Activated gamma-delta T cell treated with anti-CD3 and anti-CD28 coated beads, Interleukin-2, amount 50 U/mL, for 16 hours (primary cell): ENCODE measurements at places on chromosomes 11 and 22.

DNA sequence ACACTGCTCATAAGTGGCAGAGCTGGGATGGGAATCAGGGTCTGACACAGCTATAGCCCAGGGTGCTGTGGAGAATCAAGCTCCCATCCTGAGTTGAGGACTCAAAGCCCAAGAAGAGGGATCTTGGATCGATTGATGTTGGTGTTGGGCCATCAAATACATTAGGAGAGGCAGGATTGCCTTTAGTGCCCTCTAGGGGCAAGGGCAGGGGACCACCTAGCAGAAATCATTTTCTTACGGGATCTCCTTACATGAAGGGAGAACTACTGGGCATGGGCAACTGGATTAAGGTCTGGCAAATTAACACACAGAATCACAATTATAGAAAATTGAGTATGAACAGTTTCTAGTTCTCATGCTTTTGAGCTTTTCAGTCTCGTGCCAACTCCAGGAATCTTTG lies 24.9 kb upstream of the EMSY start:
- DNase-seq, result no peak

- DNase-seq, result no peak
Observed at GRCh38 chr11:34575671-34576070, 45.2 kb upstream of the EHF start.

GRCh38 chr11:14555818-14556217 lies 35.6 kb upstream of the PSMA1 start:
- DNase-seq, result no peak

DNA sequence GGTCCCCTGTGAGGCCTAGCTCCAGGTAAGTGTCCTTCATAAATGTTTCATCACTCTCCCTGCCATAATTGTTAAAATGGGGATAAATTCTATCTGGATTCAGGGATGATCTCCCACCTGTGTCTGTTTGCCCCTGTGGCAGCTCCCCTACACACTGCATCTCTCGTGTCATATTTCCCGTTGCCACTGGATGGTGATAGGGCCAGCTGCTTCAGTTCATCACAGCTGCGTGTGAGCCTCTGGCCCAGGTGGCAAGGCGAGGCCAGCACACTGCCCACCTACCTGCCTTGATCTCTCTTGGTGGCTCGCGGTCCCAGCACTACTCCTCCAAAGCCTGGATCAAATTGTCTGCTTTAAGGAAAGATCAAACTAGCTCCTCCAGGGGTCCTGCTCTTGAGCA lies 187.4 kb downstream of the GRIK4 start:
- no peak for DNase-seq

DNA sequence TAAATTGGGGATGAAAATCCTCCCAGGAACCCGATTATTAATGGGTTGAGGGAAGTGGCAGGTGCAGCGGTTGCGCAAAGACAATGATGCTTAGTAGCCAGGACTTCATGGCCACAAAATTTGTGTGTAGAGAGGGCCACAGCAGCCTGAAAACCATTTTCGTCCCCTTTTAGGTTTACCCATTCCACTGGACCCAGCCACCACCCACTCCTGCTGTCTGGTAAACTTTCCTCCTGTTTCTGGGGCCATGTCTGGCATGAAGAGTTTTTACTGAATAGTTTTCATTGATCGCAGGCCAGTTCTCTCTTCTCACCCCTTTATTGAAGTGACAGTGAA lies 69.5 kb upstream of the SYT13 start:
- no peak for DNase-seq

DNA sequence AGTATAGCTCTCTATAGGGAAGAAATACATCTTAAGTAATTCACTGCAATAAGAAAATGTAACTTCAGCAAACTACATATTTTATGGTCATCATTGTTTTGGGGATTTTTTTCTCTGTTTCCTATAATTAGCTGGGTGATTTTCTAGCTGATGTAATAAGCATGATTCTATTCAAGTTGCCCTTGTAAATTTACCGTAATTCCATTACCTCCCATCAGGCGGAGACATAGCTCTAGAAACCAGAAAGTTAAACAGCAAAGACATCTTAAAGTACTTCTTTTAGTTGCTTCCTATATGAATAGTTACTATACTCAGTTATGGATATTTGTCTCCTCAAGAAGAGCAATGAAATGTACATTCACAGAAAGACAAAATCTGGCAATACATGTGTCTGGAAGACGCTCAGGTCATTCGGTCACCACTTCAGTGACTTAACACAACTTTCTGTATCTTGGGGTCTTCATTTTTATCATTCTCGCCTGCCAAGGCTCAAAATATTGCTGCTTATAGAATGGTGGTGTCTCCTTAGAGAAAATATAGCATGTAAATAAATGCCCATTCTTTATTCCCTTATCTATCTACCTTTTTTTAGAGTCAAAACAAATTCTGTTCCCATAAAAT lies 239.9 kb upstream of the ZC3H12C start:
- DNase-seq, result no peak

DNA sequence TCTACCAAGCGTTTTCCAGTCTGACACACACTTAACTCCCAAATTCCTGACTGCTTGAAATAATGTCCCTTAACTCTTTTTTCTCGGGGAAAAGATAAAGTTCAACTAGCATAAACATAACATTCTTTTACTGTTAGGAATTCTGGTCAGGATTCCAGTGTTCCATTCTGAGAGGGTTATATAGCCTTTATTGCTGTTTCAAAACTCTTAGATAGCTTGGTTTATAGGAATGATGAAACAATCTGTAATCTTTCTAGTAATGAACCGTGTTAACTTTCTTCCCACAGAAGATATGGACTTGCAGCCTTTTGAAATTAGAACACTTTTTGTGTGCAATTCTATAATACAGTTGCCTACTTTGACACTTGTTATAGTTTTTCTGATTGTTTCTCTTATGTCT lies 8.6 kb downstream of the REXO2 start:
- DNase-seq, result no peak

DNA sequence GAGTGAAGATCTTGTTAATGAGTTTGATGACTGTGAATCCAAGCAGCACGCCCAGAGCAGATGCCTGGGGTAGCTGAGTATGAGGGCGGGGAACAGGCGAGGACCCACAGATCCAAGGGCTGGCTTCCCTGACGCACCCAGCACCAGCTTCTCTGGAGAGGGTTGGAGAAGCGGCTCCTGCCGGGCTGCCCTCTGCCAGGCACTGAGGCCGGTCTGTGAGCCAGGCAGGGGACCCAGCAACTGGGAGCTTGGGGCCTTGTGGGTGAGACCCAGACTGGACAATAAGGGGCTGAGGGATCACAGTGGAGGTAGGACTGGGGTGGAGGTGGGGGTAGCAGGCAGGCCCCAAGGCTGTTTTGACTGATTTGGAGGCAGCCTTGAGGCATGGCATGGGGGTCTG lies 8.6 kb upstream of the SYT12 start:
- no peak for DNase-seq

- DNase-seq, result no peak
Observed at GRCh38 chr11:40388097-40388818, 1071.2 kb downstream of the LRRC4C start.

DNA sequence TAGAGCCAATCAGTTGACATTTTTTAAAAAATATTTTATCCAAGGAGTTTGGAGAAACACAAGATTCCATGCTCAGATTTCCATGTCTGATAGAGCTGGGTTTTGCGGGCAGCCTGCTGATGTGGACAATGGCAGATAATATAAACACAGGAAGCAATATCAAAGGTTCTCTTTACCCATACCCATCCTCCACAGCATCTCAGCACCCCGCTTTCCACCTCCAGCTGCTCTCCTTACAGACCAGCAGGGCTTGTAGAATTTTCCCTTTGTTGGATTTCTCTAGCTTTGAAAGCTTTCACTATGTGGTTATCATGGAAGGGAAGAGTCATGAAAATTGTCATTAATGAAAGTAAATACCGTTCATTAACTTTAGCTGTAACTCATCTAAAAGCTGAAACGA lies 746.4 kb downstream of the OPCML start:
- no peak for DNase-seq

- DNase-seq, result no peak
Observed at GRCh38 chr11:75240311-75241035, at the start of gene TPBGL. TPBGL (plus strand) TSS chr11:75240774; CDS start chr11:75241050, 276 bp downstream.

- no peak for DNase-seq
Observed at GRCh38 chr11:93289782-93290463, 40.6 kb upstream of the DEUP1 start.

- DNase-seq, result no peak
Observed at GRCh38 chr22:17712441-17712840, 61.8 kb downstream of the BID start.

- no peak for DNase-seq
Observed at GRCh38 chr11:45156741-45157140, 10.3 kb downstream of the PRDM11 start.

- DNase-seq, result no peak
Observed at GRCh38 chr11:36230779-36231699, 58.2 kb downstream of the COMMD9 start.

DNA sequence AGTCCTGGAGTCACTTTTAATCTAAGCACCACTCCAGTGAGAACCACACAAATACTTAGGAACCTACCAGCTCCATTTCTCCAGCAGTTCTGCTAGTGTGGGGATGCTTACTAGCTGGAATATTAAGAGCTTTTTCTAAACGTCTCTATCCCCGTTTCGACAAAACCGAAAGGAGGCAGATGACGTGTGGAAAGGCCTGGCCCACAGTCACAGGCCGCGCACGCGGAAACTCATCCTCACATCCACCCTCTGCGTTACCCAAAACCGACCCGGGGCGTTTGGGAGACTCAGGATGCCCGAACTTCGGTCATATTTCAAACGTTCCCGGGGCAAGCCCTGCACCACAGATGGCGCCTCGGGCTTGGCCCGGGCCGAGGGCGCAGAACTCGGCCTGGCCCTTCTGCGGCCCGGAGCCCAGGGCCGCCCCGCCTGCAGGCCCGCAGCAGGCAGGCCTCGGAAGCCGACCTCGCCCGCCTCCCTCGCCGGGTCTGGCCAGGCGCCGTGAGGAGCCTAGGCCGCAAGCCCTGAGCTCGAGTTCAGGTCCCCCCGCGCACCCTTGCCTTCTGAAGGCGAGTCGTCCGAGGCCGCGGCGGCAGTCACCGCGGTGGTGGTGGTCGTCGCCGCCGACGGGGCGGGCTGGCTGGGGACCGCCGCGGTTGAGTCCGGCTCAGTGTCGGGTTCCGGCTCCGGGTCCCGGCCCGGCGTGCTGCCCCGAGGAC lies 473 bp downstream of the FNBP4 start:
- DNase-seq, result peak; percentile 57
